COR-L47 (cell line): ENCODE measurements at places on chromosomes 4 and X.

GRCh38 chrX:2559124-2559523, 58.3 kb upstream of the DHRSX start:
- DNase-seq: no peak

GRCh38 chr4:187687697-187688096, 307.9 kb upstream of the ZFP42 start:
- no peak for DNase-seq

DNA sequence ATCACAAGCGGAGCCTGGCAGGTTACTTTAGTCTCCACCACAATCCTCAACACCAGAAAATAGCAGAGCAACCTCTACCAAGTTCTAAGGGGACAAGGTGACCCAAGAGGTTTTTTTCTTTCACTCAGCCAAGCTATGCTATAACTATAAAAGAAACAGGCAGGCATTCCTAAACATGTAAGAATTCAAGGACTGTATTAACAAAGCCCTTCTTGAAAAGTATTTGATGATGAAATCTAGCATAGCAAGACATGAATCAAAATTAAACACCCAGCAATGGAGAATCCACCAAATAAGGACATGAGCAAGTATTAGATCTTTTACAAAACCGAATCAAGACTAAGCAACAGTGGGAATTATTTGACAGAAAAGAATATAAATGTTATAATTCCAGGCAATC, 25.7 kb upstream of the C1QTNF7 start:
- DNase-seq: no peak

GRCh38 chrX:45668686-45669443, 468.2 kb upstream of the DIPK2B start:
- DNase-seq: no peak

DNA sequence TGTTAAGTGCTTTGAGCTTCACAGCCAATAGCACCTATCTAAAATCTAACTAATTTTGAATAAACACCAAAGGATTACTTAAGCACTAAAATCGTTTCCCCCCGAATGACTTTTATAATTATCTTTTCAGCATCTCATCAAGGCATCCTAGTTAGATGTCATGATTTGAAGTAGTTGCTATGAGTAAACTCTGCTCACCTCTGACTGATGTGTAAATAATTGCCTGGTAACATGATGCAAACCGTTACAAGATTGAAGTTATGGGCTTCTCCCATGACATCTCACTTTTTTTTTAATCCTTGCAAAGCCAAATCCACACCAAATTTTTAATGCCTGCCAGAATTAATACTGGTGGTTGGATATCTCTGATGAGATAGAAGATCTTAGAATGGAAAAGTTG, 377.1 kb downstream of the PRDM5 start:
- no peak for DNase-seq

GRCh38 chr4:17476853-17477252, 35.0 kb downstream of the QDPR start:
- DNase-seq: no peak

GRCh38 chr4:75512386-75513211, 1.6 kb downstream of the RCHY1 start:
- no peak for DNase-seq

DNA sequence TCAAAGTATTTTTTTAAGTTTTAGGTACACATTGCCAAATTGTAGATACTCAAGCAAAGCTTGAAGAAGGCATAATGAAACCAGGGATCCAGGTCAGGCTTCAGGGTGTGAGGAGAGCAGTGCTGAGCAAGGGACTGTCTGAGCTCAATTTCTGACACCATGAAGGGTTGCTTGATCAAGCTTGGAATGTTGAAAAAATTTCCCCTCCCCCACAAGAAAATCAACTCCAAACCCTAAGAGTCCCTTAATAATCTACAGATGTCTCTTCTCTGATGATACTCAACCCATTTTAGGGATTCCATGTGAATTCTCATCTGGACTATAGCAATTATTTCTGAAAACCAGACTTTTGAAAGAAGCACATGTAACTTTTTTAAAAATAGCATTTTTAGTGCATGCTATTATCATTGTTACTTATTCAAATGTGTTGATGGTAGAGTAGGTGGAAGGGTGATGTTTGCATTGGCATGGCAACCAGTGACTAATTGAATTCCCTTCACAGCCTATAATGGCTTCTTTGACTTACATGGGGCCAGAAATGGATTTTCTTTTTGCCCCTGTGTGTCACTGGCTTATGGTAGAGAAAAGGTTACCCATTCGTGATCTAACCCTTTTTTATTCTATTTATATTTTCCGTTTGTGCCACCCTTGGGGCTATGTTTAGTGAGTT, 252.0 kb downstream of the FBXW7 start:
- no peak for DNase-seq

- no peak for DNase-seq
Observed at GRCh38 chr4:87232216-87232615, 11.8 kb upstream of the KLHL8 start.

DNA sequence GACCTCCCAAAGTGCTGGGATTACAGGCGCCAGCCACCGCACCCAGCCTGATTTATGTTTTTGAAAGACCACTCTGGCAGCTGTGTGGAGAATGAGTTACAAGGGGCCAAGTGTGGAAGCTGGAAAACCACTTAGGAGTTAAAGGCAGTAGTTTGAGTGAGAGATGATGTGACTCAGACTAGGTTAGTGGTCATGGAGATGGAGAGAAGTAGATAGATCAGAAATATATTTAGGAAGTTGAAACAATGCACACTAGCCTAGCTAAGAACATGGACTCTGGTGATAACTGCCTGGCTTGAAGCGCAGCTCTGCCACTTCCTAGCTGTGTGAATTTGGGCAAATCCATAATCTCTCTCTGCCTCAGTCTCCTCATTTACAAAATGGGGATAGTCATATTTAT, 11.9 kb upstream of the RBMX start:
- no peak for DNase-seq

GRCh38 chr4:107470173-107470572, 249.9 kb downstream of the PAPSS1 start:
- no peak for DNase-seq

DNA sequence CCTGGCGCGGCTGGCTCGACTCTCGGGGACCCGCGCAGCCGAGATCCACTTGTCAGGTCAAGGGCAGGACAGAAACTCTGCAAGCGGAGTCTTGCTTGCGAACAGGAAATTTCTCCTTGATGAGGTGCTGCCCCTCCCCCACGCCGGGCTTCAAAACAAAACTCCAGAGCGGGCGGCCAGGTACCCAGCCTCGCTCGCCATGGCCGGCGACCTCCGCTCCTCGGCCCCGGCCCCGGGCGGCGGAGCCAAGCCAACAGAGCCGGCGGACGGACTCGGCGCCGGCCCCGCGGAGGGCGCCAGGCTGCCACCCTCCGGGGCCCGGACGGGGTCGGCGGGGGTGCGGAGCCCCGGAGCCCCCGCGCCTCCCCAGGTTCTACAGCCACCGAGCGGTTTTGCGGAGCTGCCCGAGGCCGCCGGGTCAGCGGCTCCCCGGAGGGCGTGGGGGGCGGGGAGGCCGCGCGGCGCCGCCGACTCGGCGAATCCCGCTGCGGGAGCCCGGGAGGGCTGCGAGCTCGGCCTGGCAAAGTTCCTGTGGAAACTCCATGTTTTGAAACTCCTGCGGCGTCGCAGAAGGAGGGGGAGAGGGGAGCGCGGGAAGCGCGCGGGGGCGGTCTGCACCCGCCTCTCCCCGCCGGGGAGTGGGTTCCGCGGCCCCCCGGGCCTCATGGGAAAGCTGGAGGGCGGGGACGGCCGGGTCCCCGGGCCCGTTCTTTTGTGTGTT, 11.7 kb upstream of the BCOR start:
- DNase-seq: peak; percentile 41

DNA sequence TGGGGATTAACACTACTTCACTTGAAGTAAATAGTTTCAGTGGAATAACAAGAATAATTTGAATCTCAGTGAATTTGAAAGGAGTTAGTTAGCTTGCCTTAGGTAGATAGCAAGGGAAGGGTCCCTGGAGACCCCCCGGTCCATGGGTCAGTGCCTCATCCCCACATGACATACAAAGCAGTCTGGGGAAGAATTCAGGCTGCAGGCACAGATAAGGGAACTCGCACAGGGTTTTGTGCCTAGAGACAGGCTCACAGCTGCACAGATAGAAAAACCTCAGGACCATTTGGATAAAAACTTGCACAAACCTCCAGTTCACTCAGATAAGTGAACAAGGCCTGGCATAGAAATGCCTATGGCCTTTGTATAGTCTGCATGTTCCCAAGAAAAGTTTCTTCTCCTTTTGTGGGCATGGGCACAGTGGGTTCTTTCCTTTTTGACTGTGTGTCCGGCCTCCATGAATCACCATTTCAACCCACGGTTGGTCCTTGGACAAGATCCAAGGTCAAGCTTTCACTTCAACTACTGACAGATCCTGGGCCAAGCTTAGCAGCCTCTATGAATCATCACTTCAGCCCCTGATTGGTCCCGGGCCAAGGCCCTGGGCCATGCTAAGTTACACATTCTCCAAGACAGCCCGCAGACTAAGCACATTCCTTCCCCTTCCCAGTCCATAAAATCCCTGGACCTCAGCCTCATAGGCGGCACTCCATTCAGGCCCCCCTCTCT, 108.3 kb upstream of the KLHL4 start:
- no peak for DNase-seq

DNA sequence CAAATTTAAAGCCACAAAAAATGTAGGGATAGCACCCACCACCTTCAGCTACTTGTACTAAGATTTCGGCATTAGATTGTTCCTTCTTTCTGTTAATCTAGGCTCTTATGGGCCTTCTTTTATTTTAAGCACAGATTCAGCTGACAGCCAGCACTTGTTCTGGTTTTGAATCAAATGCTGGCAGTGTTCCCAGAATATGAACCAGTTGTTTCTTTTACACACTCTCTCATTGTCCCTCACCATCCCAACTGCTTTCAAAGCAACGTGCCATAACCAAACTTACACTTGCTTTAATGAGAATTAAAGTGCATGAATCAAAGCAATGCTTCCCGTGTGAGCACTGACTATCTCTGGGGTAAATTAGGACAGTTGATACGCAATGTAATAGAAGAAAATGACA, 744.5 kb upstream of the FAM241A start:
- DNase-seq: peak; percentile 88

GRCh38 chr4:147334478-147334877, 146.4 kb upstream of the EDNRA start:
- DNase-seq: no peak

DNA sequence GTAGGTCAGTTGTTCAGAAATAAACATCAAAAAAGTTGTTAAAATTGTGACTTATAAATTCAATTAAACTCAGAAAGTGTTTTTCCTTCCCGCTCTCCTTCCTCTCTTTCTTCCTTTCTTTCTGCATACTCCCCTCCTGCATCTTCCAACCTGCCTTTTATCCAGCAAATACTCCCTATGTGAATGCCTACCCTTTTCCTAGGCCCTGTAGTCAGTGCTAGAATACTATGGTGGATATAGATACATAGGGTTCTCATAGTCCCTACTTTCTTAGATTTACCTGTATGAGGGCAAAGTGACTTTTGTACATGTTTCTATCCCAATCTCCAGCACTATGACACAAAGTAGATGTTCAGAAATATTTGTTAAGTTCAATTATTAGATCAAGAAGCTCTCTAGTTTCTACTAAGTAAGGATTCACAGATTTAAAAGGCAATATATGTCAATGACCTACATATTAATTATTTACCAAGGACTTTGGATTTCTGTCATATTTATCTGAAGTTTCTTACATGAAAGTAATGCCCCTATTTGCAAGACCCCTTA, 732 bp downstream of the SULT1E1 start:
- DNase-seq: no peak

DNA sequence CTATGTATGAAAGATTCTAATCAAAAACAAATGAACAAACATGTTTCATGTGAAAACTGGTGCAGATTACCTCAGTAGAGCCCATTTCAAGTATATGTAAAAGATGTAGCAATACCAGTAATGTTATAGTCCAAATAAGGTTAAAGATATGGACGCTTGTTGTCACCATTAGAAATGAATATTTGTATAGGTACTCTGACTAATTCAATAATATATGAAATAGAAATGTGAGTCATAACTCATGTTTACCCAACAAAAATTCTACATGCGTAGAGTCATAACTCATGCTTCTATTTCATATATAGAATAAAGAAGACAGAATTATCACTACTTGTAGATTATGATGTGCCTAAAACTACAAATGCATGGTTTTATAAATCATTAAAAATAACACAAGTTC, 739.1 kb upstream of the DIAPH2 start:
- no peak for DNase-seq

DNA sequence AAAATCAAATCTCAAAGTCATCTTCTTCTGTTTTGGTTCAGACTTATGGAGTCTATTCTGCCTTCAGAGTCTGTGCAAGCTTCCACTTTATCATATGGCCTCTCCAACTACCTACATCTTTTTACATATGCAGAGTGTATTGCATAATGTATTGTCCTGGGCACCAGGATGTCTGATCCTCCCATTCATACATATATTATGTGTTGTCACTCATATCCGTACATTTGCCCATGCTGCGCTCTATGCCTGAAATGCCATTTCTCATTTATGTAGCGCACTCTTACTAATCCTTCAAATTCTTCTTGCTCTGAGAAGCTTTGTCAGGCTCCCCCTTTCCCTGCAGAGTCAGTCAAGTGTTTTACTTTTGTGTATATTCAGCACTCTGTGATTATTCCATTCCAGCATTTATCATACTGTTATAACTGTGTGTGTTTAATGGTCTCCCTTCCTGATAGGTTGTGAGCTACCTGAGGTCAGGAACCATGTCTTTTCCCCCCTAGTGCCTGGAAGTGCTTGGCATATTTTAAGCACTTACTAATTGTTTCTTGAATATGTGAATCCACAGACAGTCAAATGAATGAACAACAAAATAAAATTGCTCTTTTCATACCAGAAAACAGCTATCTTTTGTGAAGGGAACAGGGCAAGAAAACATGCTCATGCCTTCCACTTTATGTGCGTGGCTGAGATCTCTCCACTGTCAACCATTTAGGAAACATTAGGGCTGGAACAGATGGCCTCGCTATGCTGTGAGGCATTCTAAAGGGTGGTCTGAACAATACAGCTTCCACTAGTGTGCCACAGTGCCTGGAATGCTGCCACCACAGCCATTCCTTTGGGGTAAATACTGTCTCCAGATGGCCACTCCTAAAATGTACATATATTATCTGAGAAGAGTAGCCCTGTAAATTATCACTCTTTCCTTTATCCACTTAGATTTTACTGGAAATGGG, 81.8 kb downstream of the GLUD2 start:
- DNase-seq: no peak

- DNase-seq: no peak
Observed at GRCh38 chr4:8310306-8310705, 40.8 kb downstream of the HTRA3 start.

GRCh38 chr4:110275871-110276270, 77.5 kb upstream of the ELOVL6 start:
- DNase-seq: no peak
